Renal cortical epithelial cell (primary cell): ENCODE measurements at places on chromosomes 5 and 9.

DNA sequence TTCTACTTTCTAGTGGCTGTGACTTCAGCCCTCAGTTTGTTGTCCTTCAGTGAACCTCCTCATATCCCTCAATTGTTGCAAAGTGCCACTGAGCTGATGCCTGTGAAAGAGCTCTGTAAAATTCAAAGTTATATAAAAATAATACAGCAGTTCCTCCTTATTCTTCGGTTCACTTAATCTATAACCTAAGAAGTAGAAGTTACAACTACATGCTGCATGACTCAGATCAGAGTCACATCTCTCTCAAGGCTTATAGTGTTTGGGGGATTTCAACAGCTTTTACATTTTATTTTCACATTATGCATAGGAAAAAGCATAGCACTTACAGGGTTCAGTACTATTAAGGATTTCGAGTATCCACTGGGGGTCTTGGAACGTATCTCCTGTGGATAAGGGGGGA lies 25.1 kb upstream of the GCNT1 start:
- peak; percentile 80 for DNase-seq

- no peak for DNase-seq
Observed at GRCh38 chr9:92942688-92943616, 4.4 kb upstream of the FGD3 start.

- no peak for DNase-seq
Observed at GRCh38 chr5:155926766-155927165, 400.2 kb upstream of the SGCD start.

GRCh38 chr5:95948631-95949030 lies 13.0 kb downstream of the ELL2 start:
- no peak for DNase-seq

DNA sequence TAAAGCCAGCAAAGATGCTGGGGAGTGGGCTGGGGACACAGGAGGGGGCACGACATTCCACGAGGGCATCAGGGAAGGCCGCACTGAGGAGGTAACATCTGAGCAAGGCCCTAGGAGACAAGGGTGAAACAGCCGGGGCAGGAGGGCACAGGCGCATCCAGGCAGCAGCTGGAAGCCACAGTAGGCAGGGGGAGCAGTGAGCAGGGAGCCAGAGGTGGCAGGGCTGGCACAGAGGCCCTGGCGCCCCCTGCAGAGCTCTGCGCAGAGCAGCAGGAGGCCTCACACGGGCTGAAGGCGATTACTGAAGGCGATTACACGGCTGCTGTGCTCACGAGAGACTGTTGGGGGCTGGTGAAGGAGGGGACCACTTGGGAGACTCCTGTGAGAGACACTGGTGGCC lies 15.4 kb downstream of the LMAN2 start:
- DNase-seq: peak; percentile 22

DNA sequence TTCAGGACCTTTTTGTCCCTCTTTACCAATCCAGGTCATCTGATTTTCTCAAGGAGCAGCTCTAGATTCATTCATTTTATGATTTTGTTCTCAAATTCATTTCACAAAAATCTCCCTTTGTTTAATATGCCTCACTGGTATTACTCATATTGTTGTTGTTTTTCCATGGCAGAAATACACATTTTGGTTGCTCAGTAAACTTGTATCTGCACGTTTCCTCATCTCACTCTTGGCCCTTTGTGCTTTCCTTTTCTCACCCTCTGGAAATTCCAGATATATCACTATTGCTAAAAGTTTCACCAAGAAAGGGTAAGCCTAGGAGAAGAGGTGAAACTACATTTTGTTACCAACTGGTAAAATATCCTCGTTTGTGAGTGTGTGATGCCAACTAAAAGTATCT lies 14.8 kb downstream of the ASPN start:
- DNase-seq: no peak

- DNase-seq: no peak
Observed at GRCh38 chr9:18136354-18136994, 337.5 kb upstream of the ADAMTSL1 start.

GRCh38 chr9:110095776-110096175 lies 112.2 kb downstream of the C9orf152 start:
- peak; percentile 79 for DNase-seq

DNA sequence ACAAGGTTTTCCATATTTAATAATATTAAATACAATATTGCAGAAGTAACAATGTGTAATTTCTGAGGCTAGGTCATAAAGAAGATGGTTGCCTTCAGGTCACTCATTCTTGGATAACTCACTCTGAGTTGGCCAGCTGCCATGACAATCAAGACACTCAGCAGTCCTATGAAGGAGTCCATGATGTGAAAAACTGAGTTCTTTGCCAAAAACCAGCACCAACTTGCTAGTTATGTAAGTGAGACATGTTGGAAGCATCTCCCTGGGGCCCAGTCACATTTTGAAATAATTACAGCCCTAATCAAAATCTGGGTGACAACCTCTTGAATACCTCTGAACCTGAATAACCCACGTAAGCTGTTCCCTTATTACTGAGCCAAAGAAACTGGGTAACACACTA lies 453.2 kb downstream of the CDH18 start:
- peak; percentile 25 for DNase-seq

- DNase-seq: no peak
Observed at GRCh38 chr5:116504593-116505166, 69.9 kb downstream of the SEMA6A start.

DNA sequence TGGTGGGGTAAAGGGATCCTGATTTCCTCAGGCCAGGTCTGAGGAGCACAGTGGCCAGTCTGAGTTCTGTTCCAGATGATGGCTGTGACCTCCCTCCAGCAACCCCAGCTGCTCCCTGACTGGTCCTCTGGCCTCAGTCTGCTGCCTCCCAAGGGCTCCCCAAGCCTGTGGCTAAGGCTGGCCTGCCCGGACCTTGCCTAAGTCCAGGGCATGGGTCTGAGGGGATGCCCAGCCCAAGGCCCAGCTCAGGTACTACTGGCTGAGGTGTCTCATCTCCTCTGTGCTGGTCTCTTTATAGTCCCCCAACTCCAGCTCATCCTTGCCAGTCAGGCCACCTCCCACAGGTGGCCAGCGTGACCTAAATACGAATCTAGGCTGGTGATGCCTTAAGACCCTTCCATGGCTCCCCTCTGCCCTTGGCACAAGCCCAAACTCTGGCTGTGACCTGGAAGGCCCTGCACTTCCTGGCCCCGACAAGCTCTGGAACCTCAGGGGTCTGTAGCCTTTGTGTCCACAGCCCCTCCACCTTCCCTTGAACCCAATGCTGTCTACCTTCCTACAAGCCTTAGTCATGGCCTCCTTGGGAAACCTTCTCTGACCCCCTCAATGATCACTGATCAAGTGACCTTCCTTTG lies 9.8 kb downstream of the KIF12 start:
- no peak for DNase-seq
